ENCODE measurements at places on chromosomes 12 and 14. TPM values are rescaled to one million over a fixed set of nuclear protein-coding genes. Genes with fewer than 3 reads are reported as not detected.

- DNase-seq = no peak
Measured at GRCh38 chr12:72036393-72036792, 97.7 kb downstream of the TPH2 start.

DNA sequence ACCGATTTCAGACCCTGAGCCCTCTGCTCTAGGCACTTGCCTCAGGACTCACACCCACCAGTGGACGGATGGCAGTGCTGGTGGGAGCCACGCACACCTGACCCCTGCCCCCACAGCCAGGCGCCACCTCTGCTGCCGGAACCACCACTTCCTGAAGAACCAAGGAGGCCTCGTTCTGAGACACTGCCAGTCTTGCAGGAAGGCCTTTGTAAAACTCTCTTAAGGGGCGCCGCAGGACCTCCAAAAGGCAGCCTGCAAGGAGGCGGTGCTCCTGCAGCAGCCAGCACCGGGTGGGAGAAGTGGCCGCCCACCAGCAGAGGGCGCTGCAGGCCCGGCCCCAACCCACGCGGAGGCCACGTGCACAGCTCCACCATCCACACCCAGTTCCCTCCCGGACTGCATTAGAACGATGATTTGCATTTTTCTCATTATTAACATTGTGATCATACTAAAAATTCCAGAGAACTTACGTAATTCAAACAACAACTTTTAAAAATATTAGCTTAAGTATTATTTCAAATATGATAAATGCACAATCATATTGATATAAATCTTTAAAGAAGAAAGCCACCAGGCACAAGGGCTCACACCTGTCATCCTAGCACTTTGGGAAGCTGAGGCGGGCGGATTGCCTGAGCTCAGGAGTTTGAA lies 12.8 kb downstream of the STX2 start:
- DNase-seq = no peak

The VPS33A gene
- 21.4 TPM for polyA plus RNA-seq

- DNase-seq = no peak
Measured at GRCh38 chr14:20998674-20999366, at the start of gene SLC39A2. Gene SLC39A2, plus strand, starts transcription at chr14:20999293. Its CDS starts 154 bp downstream, at chr14:20999447.

DNA sequence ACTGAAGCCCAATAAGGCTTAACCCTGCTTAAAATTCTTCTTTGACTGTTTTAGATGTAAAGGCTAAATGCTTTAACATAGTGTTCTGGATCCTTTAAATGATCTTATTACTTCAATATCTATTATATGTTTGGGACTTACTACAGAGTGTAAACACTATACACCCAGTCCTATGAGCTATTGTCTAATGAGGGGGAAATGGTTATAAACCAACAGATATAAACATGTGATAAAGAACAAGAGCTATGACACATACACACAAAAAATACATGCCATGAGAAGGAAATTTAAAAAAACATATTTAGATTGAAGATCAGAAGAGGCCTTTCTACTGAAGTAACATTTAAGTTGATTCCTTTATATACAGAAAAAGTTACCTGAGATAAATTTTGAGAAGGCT lies 505.1 kb downstream of the FOXG1 start:
- no peak for DNase-seq

DNA sequence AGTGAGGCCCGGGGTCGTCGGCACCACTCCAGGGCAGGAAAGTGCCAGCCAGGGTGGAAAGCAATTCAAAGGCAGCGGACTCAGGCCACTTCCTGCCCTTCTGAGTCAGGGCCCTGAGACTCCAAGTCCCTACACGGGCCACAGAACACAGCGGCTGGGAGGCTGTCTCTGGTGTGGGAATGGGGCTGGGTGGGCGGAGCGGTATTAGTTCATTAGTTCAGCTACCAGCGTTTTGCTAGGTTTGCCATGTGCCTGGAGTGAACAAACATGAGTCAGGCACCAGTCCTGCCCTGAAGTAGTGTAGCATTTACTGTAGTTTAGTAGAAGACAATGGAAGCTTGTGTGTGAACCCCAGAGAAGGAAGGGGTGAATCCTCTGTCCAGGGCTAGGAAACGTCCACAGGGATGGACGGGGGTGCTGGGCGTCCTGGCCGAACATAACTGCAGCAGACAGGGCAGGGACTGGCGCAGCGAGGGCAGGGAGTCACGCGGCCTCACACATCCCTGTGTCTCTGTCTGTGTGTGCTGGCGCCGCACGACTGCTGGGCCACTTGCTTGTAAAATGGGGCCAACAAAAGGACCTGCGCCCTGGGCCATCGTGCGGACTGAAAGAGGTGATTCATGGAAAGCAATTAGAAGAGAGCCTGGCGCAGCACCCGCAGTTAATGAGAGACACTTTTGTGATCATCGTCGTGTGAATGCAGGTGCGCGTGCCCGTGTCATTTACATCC lies 186.4 kb upstream of the PRMT8 start:
- no peak for DNase-seq

DNA sequence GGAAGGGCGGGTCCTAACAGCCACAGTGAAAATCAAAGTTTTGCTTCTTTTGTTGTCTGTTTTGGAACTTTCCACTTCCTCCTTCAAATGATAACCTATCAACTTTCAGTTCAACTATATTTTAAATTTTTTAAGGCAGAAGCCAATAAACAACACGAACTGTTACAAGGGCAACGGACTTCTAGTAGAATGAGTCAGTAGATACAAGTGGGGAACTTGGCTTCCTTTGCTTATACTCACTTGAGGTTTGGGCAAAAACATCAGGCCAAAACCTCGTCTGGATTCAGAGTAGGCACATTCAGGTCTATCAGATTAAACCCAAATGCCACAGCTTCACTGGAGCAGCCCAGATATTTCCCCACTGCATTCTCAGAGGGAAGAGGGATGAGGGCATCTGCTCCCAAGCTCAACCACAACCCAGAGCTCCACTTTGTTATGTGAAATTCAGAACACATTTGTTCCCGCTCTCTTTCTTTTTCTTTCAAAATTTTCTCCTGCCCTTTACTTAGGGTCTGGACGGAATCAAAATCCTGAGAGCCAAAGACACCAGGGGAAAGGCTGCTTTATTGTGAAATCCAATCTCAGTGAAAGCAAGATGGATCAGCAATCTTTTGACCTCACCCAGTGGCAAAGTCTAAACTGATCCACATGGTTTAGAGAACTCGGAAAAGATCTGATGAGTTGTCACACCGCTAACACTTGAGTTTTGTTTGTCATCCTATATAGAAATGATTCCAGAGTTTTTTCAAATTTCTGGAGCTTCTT lies 152.5 kb upstream of the BTG1 start:
- DNase-seq = no peak

GRCh38 chr14:81567302-81567701 lies 33.6 kb upstream of the SEL1L start:
- no peak for DNase-seq

The GARIN6 gene
- 0.07 TPM for polyA plus RNA-seq

The CACNA1C gene
- 13.1 TPM for polyA plus RNA-seq

DNA sequence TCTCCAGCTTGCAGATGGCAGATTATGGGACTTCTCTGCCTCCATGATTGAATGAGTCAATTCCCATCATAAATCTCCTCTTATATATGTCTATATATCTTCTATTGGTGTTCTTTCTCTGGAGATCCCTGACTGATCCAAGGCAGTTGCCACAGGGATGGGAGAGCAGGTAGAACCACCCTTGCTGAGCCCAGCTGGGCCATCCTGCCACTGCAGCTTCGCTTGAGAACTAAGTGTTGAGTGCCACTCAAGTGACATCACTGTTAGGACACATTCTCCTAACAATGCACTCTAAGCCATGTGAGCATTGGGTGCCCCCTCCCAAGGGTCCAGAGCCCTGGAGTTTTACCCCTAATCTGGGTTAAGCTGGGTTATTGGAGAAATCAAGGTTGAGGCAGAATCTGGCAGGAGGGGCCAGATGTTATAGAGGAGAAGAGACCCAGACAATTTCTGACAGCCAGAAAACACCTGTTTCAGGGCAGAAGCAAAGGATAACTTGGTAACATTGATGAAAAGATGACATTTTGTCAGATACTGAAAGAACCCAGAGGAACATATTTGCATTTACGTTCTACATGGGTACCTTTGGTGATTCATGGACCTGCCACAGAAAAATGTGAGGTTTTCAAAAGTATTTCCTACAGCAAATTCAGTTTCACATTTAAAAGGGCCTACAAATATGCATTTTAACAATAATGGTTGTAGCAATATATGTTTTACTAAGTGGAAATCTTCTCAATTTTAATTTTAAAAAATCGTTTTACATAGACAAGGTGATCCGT lies 57.2 kb upstream of the MAX start:
- DNase-seq = no peak

DNA sequence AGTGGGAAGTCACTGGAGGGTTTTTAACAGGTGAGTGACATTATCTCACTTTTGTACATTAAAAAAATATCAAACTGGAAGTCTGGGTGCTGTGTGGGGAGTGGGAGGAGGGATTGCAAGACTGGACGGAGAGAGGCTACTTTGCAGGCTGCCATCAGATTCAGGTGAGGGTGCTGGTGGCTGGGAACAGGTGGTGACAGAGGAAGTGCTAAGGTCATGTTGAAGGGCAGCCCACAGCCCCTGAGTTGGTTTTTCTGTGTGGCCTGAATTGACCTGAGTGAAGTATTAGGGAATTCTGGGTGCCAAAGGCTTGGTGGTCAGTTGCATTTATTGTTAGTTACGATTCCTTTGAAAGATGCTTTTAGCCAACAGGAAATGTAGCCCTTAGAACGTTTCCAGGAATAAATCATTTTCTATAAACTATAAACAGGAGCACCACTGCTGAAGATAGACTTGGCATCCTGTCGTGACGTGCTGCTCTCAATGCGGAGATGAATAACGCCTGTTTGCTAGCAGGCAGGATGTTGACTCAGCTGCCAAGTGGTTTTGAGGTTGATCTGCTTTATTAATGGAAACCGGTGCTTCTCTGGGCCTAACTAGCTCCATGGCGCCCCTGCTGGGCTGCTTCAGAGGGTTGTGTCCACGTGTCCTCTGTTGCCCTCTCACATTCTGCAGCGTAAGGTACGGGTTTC lies 707.5 kb upstream of the TMEM132C start:
- DNase-seq = no peak

The BMAL2 gene
- polyA plus RNA-seq = 6.9 TPM

DNA sequence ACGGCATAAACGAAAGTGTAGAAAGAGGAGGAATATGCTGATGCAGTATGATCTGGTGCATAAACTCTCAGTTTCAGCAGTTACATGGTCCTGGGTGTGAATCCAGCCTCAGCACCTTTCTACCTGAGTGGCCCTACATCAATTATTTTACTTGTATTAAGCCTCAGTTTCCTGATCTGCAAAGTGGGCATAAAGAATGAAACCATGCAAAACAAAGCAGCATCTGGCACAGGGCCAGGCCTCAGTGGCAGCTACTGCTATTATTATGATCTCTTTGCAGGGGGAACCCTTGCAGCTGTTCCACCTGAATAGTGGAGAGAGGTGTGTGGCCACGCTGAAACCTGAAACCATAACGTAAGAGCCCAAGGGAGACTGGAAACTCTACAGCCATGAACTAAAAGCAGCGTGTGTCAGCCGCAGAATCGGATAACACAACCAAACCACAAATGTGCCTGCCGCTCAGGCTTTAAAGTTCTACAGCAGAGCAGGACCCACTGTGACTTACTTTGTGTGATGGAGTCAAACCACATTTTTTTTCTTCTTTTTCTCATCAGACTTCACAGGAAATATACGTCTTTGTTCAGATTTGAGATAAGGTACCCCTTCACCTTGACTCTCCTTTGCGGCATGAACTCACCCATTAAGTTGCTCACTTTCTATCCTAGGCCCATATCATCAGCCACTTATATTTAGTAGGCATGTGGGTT lies 29.2 kb upstream of the FOS start:
- no peak for DNase-seq
